ENCODE measurements at places on chromosomes 16 and 17. TPM values are rescaled to one million over a fixed set of nuclear protein-coding genes. Genes with fewer than 3 reads are reported as not detected.

The TMEM114 gene
- not detected for total RNA-seq

The SDK2 gene
- not detected for total RNA-seq

- DNase-seq: no peak
These were observed 142.9 kb upstream of the NUDT7 start for GRCh38 chr16:77579351-77579891.

DNA sequence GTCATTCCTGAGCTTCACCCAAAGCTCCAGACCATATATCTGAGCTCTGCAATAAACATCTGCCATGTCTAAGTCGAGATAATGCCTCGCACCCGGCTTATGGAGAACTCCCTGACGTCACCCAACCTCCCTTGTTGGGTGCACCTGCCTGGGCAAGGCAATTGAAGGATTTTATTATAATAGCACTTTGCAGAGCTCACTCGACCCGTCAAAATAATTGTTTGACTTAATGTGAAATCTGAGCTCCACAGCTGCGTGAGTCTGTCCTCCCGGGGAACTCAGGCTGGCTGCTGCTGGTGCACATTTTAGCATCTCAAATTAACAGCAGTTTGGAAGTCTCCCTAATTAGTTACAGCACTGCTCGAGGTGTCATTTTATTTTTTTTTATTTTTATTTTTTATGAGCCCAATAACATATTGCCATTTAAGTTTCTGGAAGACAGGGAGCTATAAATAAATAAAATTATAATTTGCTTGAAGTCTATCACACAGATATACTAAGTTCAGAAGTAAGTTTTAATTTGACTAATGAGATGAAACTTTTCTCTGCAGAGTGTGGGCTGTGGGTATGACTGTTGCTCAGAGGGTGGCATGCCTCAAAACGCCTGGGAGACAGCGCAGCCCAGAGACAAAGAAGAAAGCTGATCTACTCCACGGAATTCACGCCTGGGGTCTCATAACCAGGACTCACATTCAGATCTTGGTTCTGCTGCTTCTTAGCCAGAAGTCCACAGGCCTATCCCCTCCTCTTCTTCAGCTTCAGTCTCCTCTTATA lies 401.4 kb upstream of the C16orf82 start:
- no peak for DNase-seq

The CCL16 gene
- total RNA-seq: not detected

The CDK5R1 gene
- total RNA-seq: 3.0 TPM

GRCh38 chr16:80025236-80025635 lies 424.7 kb upstream of the MAF start:
- DNase-seq: no peak

The SGCA gene
- not detected for total RNA-seq

DNA sequence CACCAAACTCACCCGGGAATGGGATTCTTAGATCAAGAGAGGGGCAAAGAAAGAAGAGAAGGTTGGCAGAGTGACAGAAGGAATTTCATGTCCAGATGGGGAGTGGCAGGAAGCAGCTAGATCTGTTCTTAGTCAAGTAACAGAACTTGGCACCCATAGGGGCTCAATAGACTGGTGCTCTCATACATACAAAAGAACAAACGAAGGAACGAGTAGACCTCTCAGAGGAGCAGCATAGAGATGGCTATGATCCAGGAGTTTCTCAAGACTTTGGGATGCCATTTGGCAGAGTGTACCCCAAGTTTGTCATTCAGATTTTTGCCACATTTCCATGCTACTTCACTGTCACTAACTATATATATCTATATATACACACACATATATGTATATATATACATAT lies 47.9 kb downstream of the GINS3 start:
- no peak for DNase-seq

The RTN4RL1 gene
- total RNA-seq: 7.9 TPM

DNA sequence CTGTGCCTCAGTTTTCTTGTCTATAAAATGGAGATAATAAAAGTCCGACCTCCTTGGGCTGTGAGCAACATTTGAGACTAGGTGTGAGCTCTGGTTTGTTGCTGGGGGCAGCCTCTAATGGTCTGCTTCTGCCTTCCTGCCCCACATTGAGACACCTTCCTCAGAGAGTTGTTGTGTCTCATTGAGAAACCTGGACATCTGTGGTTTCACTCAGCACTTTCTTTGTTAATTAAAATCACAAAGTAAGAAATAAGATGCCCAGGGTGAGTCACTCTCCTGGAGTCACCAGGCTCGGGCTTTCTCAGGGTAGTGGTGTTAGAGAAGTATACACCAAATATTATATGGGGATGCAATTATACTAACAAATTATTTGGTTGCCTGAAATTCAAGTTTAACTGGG lies 389.2 kb upstream of the SALL1 start:
- DNase-seq: no peak

- no peak for DNase-seq
These were observed 53.7 kb downstream of the SNX20 start for GRCh38 chr16:50627419-50627818.

- no peak for DNase-seq
These were observed 4.6 kb upstream of the MPP2 start for GRCh38 chr17:43911904-43912303.

- peak; percentile 99 for DNase-seq
These were observed 390 bp upstream of the UNC13D start for GRCh38 chr17:75844530-75845057.

DNA sequence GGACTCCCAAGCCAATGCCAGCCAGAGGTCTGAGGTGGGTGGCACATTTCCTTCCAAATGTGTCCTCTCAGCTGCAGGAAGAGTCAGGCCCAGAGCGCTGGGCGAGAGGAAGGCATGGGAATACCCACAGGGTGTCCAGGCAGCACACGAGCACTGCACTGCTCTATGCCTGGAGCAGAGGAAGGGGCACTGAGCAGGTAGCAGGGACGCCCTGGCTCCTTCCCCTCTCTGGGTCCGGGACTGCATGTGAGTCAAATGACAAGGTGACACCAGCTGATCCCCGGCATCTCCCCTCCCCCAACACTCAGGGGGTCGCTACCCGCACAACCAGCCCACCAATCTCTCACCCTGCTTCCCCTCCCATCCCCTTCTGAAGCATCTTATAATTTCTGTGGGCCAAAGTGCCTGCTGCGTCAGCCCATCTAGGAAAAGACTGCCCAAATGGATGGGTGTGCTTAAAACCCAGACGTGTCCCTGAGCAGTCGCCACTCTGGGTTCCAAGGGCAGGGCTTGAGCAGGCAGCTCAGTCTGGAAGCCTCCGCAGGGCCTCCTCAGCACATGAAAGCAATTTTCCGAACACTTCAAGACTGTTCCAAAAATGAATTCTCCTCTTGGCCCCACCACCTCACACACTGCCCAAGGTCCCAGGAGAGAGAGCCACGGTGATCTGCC lies 12.0 kb upstream of the BCAR1 start:
- no peak for DNase-seq

GRCh38 chr17:34243364-34244320 lies 11.4 kb upstream of the CCL2 start:
- no peak for DNase-seq

DNA sequence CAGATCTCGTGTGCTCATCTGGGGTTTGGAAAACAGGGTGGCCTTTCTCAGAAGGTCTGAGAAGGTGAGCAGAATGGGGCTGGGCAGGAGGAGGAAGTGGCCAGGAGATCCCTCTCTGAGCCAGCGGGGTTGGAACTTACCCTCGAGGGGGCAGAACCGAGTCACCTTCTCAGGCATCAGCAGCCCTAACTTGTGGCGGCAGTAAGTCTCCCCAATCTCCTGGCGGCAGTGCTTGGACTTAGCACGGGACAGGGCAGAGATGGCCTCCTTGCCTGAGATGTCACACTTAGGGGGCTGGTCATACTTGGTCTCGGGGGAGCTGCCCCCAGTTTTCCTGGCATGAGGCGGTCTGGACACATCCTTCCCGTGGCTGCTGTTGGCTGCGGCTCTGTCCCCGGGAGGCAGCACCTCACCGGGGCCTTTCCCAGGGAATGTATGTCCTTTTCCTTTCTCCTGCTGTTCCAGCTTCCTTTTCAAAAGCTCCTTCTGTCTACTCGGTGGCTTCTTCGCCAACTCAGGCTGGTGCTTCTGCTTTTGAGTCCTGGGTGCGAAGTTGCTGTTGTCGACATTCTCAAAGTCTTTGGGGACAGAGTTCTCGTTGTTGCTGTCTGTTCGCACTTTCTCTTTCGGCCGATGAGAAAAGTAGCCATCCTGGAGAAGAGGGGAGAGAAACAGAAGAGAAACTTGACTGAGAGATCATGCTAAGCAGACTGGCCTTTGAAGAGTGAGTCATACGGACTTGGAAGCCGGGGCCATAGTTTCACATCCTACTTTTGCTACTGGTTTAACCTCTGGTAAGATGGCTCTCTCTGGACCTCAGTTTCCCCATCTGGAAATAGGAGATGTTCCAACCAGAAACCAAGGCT lies 211.7 kb downstream of the XYLT1 start:
- DNase-seq: no peak

Measured in PC-3 (cell line).